ENCODE measurements at places on chromosomes 3 and 15.
A peak's percentile ranks its signal among the peaks of the same experiment; 100 is the strongest.

GRCh38 chr3:58041826-58042324 lies 33.7 kb downstream of the FLNB start:
- DNase-seq = peak; percentile 88

DNA sequence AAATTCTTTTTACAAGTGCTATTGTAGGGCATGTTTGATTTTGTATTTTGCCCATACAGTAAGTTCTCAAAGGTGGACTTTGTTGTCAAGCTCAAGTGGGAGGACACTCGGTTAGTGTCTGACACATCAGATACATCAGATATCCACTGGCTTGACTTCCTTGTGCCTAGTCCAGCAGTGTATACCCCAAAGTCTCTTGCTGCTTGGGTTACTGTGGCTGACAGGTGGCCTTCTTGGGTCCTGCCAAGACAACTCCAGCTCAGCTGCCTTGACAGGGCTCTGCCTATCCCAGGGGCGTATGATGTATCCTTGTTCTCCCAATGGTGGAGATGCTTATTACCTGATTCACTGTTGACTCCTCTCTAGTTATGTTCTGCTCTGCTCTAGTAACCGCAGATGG lies 214.9 kb downstream of the CBLB start:
- DNase-seq = no peak

DNA sequence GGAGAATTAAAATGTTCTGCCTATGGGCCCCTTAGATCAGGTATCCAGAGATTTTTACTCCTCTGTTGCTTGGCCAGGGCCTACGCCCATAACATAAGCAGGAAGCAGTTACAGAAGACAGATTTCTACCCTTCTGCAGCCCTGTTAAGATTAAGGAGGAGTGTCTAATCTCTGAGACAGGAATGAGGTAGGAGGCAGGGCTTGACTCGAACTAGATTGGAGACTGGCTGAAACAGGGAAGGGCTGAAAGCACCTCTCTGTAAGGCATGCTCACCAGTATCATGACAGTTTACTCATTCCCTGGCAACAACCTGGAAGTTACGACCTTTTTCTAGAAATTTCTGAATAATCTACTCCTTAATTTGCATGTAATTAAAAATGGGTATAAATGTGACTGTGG lies 16.7 kb downstream of the PLA2G4D start:
- DNase-seq = no peak

- DNase-seq = no peak
These were observed 82.6 kb downstream of the FNDC3B start for GRCh38 chr3:172121981-172122380.

DNA sequence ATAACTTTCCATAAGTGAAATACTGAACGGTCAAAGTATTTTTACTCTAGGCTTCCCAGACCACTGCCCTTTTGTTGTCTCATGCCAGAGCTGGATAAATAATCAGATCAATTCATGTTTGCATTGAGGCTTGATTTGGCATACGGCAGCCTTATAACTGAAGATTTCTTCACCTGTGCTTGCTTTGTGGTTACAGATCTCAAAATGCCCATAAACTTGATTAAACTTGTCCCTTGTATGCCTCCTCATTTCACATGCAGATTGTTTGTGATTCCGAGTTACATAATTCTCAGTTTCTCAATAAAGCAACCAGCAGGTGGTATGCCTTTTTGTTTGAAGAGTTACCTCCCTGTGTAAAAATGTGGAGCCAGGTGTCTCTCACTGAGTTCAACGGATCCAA lies 211.4 kb upstream of the LRIG1 start:
- no peak for DNase-seq

DNA sequence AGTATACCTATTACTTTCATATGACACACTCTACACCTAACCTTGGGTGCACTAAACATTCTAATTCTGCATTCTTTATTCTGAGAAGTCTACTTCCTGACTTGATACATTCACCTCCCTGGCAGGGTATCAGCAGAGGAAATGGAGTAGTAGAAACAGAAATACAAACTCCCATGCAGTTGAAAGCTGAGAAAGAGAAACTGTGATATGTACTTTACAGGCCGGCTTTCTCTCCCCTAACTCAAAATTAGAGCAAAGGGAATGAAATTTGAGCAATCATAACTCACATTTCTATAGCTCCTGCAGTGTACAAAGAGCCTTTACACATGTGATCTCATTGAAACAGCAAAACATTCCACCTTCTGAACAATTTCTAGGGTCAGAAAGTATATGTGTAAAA lies 135.5 kb upstream of the COL8A1 start:
- DNase-seq = no peak

GRCh38 chr3:10248984-10249748 lies 907 bp downstream of the TATDN2 start:
- no peak for DNase-seq

- no peak for DNase-seq
These were observed 46.9 kb downstream of the CHRD start for GRCh38 chr3:184426691-184427141.

GRCh38 chr3:149813367-149814281 lies 609 bp downstream of the RNF13 start:
- DNase-seq = no peak

DNA sequence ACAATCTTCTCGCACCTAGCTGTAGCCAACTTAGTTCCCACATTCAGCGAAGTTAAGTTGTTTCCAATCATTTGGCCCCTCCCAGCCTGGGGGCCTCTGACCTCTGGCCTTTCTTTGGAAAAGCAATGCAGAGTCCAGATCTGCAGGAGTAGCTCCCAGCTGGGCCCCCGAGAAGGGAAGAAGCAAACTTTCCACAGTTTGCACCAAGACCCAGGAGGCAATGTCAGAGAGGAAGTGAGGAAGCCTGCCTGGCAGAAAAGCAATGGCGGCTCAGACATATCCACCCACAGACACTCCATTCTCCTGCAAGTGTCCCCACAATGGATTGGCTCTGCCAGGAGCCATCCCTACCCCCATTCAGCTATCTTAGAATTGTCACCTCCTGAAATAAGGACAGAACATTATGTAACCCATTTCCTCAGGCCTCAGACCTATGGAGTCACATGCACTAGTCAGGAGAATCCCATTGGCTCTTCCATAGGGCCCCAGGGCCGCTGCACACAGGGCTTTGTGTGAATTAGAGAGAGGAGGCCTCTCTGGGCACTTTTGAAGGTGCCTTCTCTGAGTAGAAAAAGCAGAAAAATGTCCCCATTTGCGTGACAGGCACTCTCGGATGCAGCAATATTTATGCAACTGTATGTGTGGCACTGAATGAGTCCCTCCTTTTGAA lies 3.0 kb upstream of the BUB1B start:
- DNase-seq = no peak

DNA sequence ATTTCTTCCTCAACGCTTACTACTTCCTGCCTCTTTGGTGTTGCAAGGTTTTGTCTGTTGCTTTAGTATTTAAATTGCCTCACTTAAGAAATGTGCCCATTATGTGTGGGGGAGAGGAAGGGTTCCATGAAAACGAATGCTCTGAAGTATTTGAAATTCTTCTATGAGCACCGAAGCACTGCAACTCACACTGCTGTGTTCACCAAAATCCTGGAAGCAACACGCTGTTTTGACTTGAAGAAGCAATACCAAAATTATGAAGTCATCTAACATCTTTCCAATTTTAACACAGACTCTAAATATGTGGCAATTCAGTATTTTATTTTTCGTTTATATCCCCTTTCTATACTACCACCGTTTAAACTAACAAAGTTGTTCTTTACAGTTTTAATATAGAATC lies 101.5 kb downstream of the RBMS3 start:
- DNase-seq = no peak

DNA sequence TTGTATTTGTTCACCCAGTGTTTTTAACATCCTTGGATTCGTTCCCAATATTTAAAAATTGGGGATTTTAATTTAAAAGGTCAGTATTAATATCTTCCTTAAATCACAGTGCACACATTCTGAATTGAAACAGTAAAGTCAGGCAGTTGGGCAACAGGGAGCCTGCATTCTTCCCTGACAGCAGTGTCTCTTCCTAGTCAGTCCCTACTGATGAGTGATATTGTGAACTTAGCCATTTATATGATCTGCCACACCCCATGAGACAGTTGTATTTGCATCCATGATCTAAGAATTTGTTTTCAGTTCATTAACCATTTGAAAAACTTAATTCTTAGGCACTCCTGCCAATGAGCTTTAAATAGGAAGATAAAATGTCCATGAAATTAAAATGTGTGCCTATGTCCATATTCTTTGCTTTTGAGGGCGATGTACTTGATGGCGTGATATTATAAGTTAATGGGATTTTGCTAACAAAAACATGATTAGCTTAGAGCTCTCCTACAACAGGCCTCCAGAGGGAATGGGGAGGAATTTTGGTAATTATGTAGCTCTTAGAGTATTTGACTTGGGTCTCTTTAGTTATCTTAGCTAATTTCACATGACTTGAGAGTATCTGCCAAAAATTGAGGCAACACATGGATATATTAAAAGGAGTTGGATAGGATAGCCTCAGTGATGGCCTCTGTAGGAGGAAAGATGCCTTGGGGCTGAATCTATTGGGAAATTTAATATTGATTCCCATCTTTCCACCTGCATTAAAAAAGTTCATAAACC lies 219.3 kb downstream of the PTPRG start:
- DNase-seq = no peak

- DNase-seq = no peak
These were observed 23.1 kb upstream of the TRIM71 start for GRCh38 chr3:32794487-32795308.

DNA sequence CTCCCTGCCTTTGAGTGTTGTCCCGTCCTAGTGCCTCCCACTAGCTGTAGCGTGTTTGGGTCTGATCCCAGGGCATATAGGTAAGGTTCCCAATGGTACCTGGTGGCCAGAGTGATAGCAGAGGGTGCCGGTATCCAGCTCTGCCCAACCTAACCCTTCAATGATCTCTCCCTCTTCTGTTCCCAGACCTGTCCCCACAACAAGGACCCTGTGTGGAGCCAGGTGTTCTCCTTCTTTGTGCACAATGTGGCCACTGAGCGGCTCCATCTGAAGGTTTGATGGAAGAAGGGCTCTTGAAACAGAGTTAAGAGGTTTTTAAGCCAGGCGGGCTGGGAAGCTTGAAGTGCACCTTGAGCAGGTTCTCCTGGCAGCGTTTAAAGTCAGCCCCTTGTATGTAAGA lies 35.5 kb downstream of the ESYT3 start:
- no peak for DNase-seq

- DNase-seq = no peak
These were observed 81.9 kb upstream of the SLCO2A1 start for GRCh38 chr3:134111616-134112015.

DNA sequence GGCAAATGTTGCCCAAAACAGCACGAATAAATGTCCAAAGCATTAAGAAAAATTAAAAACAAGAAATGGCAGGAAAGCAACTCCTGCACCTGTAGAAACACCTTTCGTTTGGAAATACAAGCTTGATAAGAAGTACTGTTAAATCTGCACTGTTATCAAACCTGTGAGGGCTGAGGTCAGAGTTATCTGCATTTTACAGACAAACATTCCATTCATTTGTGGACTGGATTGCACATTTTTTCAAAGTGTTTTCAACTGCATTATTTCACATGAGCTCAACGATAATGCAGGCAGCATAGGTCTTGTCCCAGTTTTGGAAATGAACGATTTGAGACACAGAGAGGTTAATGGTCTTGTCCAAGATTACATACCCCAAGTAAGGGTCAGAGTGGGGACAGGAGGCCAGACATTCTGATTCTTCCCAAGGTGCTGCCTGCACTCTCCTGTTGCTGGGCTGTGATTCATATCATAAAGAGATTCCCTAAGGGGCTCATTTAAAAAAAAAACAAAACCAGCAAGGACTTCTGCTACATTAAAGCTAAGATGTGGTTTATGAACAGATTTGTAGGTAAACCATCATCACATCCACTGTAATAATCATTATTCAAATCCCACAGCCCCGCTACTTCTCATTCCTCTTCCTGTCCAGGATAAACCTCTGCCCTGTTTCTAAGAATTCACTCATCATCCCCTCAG lies 13.0 kb downstream of the GUCA1C start:
- DNase-seq = no peak

GRCh38 chr3:144544871-144545270 lies 573.2 kb downstream of the DIPK2A start:
- no peak for DNase-seq

DNA sequence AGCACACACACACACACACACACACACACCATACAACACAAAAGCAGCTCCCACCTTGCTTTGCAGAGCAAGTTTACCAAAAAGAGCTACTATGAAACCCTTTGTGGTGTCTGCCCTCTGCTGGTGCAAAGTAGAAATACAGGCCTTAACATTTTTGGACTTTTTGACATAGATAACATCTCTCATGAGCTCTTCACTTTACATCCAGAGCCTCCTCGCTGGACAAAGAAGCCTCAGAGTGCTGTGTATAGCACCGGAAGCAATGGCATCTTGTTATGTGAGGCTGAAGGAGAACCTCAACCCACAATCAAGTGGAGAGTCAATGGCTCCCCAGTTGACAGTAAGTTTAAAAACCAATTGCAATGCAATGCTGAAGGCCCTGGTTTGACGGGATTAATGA lies 157.9 kb downstream of the CHL1 start:
- DNase-seq = no peak

- DNase-seq = no peak
These were observed 80.6 kb downstream of the FBXL22 start for GRCh38 chr15:63677778-63678177.

DNA sequence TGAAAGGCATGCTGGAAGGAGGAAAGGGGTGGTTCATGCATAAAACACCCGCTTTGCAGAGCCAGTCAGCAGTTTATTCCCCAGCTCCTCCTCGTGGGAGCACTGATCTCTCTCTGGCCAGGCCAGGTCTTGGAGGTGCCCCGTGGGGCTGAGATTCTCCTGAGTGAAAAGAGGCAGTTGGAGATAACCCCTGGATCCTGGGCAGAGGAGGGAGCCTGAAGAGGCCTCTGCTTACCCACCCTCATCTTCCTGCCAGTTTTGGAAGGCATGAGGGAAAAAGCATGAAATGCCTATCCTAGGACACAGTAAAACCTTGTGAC lies 108.3 kb downstream of the SEMA5B start:
- DNase-seq = no peak

GRCh38 chr15:52803108-52803466 lies 13.0 kb upstream of the ONECUT1 start:
- DNase-seq = no peak

DNA sequence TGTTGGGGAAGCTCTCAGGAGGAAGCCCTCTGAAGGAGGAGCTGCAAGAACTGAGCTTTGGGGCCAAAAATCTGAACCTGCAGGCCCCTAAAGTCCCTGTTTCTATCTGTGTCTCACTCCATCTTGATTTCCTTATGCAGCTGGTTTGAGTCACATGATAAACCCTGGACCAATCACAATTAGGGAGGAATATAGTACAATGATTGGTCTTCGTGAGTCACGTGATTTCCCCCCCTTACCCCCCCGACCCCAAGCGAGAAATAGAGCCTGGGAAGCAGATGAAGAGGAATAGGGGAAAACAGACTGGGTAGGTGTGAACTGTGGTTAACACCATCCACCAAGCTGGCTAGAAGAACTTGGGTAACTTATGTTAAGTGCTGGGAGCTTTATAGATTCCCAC lies 12.9 kb downstream of the CRABP1 start:
- DNase-seq = no peak

GRCh38 chr3:94811836-94812235 lies 749.0 kb downstream of the NSUN3 start:
- DNase-seq = no peak

- DNase-seq = no peak
These were observed 38.7 kb upstream of the CCDC50 start for GRCh38 chr3:191290311-191291025.

- DNase-seq = no peak
These were observed 26.2 kb upstream of the ATP13A3 start for GRCh38 chr3:194512895-194513601.

All from non-pigmented ciliary epithelial cell (primary cell).